ENCODE measurements at places on chromosomes 7 and 10. TPM values are rescaled to one million over a fixed set of nuclear protein-coding genes. Genes with fewer than 3 reads are reported as not detected.

GRCh38 chr7:150927956-150928344, 50.2 kb downstream of the KCNH2 start:
- no peak overlapping the region for H3K27ac ChIP-seq
- H3K4me3 ChIP-seq = no peak overlapping the region
- DNase-seq = no peak
- H3K27me3 ChIP-seq = no peaks in the 10 kb centered on the region
- no peaks in the 10 kb centered on the region for H3K36me3 ChIP-seq
- no peaks in the 10 kb centered on the region for H3K4me1 ChIP-seq

DNA sequence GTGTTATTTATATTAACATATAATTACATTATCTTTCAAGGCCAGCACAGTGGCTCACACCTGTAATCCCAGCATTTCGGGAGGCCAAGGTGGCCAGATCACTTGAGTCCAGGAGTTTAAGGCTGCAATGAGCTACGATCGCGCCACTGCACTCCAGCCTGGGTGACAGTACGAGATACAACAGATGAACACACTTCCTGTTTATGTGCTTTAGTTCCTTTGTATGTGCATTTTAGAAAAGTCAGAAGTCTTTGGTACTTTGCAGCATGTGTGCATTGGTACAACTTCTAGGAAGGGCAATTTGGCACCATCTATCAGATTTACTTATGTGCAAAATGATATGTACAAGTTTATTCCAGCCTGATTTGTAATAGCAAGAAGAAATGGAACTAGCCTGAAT, 13.3 kb downstream of the SLC35G1 start:
- H3K4me1 ChIP-seq = no peaks in the 10 kb centered on the region
- no peak for DNase-seq
- no peak overlapping the region for H3K4me3 ChIP-seq

- peaks cover 16% of the 10 kb centered on the region for H3K4me1 ChIP-seq
- H3K27me3 ChIP-seq = no peaks in the 10 kb centered on the region
- H3K36me3 ChIP-seq = peaks cover 14% of the 10 kb centered on the region
- H3K4me3 ChIP-seq = no peak overlapping the region
- no peak overlapping the region for H3K27ac ChIP-seq
Measured at GRCh38 chr10:24097751-24098207, 111.2 kb upstream of the KIAA1217 start.

DNA sequence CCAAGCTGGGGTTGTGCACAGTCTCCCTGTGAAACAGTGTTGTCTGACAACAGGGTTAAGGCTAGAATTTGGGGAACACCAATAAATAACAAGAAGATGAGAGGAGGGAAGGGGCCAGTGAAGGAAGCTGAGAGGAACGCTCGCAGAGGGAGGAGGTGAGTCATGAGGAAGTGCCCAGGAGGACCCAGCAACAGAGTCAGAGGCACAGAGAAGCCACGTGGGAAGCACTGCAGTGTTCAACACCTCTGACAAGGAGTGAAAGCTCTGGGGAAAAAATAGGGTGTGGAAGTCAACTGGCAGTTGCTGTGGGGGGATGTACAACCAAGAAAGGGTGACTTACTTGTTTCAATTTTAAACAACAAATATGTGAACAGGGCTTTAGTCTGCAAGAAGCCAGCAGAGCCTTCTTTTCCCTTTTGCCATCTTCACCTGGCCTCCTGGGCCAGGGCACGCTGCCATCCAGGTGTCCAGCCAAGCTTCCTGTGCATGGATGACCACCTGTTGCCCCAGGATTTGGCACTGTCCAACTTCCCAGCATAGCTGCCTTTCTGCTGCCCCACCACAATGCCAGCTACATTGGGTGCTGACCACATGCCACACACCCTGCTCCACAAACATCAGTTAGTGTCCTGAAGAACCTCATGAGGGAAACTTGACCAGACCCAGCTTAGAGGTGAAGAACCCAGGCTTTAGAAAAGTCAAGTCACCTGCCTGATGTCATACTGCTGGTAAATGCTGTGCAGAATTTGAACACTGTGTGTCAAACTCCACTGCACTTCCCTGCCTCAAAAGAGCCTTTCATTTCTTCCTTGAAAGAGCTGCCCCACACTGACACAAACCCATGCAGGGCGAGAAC, 69.6 kb downstream of the ATXN7L1 start:
- no peaks in the 10 kb centered on the region for H3K27me3 ChIP-seq
- peak overlapping the region; percentile 51 for H3K27ac ChIP-seq
- no peaks in the 10 kb centered on the region for H3K36me3 ChIP-seq
- DNase-seq = no peak
- no peak overlapping the region for H3K4me3 ChIP-seq

- no peak for DNase-seq
- H3K27ac ChIP-seq = no peak overlapping the region
- H3K4me3 ChIP-seq = no peak overlapping the region
- no peaks in the 10 kb centered on the region for H3K36me3 ChIP-seq
Measured at GRCh38 chr7:25091779-25092178, 33.3 kb downstream of the CYCS start.

GRCh38 chr7:92057375-92057774, 76.9 kb downstream of the CYP51A1 start:
- H3K27me3 ChIP-seq = no peaks in the 10 kb centered on the region
- H3K27ac ChIP-seq = no peak overlapping the region
- DNase-seq = no peak
- H3K36me3 ChIP-seq = 0 out of 2 replicates have a peak, but pooled peaks cover 2% of the 10 kb centered on the region
- no peak overlapping the region for H3K4me3 ChIP-seq

DNA sequence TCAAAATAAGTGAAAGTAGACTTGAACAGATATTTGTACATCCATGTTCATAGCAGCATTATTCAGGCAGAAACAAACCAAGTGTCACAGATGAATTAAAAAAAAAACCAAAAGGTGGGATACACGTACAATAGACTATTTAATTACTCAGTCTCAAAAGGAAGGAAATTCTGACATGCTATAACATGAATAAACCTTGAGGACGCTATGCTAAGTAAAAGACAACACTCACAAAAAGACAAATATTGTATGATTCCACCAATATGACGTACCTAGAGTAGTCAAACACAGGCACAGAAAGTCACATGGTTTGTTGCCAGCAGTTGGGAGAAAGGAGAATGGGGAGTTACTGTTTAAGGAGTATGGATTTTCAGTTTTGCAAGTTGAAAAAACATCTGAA, 18.0 kb upstream of the CFAP70 start:
- H3K27me3 ChIP-seq = no peaks in the 10 kb centered on the region
- H3K4me1 ChIP-seq = no peaks in the 10 kb centered on the region
- H3K27ac ChIP-seq = peak overlapping the region; percentile 66
- peaks cover 43% of the 10 kb centered on the region for H3K36me3 ChIP-seq
- no peak for DNase-seq

The PON1 gene
- 0.26 TPM for total RNA-seq

DNA sequence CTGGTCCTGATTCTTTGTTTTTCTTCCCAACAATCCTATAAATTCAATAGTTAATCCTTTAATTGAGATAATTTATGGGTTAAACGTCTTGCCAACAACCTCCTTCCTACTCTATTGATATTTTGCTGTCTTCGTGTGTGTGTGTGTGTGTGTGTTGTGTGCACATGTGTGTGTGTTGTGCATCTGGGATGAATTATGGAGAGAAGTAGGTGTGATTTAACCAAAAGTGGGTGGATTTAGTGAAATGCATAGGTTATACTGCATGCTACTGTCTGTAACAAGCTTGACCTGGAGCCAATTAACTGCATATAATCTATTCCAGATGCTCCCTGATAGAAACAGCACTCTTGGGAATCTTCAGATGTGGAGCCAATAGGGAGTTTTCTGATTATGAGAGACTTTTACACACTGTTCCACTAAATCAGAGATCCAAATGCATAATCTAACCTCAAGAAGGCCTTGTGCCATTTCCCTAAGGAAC, 61.2 kb downstream of the SEMA3D start:
- H3K27me3 ChIP-seq = no peaks in the 10 kb centered on the region
- DNase-seq = no peak
- no peak overlapping the region for H3K4me3 ChIP-seq
- H3K36me3 ChIP-seq = no peaks in the 10 kb centered on the region
- no peak overlapping the region for H3K27ac ChIP-seq

The COL13A1 gene
- 4.2 TPM for total RNA-seq

DNA sequence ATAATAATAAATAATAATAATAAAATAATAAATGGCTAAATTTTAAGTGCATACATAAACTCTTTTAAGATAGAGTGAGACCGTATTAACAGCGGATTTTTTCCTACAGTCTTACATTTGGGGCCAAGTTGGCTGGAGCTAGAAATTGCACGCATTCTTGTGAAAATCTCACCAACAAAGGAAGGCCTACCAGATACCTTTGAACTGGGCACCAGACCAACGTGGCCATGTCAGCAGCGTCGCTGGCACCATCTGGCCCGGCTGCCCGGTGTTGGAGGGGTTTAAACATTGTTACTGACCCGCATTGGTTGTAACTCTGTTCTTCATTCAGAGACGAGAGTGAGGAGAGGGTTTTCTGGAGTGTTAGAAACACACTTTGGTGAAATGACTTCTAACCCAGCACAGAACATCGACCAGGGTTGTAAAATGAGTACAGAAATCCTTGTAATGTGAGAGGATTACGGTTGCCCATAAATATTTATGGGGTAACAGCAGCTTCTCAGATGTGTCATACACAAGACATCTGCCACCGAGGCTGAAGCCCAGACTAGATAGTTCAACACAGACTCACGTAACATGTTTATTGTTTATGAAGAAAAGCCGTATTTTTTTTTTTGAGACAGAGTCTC, 34.6 kb upstream of the UNCX start:
- H3K4me1 ChIP-seq = no peaks in the 10 kb centered on the region
- no peaks in the 10 kb centered on the region for H3K36me3 ChIP-seq
- H3K27me3 ChIP-seq = no peaks in the 10 kb centered on the region
- no peak for DNase-seq
- H3K4me3 ChIP-seq = no peak overlapping the region

DNA sequence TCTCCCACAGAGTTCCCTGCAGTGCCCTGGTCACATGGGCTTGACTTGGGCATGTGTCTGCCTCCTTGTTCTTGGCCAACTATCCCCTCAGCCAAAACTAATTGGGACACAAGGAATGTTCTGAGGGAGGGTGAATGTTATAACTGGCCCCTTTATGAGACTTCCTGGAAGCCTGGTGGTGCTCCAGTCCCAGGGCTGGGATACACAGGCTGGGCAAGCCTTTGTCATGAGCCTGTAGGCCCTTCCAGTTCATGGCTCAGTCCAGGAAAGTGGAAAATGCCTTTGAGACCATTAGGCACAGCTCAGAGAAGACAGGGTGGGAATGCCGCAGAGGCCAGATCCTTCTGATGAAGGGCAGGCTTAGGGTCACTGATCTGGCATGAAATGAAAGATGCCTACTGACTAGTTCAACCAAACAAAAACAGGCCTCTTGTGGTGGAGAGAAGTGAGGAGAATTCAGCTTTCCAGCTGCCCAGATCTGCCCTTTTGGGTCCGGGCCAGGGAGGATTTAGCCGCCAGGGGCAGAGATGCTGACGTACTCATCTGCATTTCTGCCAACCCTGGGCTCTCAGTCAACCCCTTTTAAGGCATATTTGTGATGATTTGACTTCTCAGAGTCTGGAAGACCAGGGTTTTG, 961.5 kb downstream of the KCNMA1 start:
- H3K27me3 ChIP-seq = no peaks in the 10 kb centered on the region
- no peaks in the 10 kb centered on the region for H3K36me3 ChIP-seq
- no peak overlapping the region for H3K27ac ChIP-seq

DNA sequence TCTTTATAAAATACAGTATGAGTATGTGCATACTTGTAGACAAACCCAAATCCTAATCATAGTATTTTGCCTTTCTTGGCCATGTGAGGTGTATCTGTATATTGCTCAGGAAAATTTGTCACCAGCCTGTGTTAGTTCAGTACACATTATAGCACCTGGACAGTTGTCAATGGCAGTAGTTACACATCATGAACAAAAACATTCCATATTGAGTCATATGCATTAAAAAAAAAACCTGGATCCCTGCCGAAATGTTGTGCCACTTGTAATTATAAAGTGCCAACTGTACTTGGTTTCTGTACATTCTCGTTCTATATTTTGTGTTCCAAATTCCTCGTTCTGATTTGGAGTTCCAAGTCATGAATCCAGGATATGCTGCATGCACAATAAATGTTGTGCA, 410.4 kb downstream of the INHBA start:
- DNase-seq = no peak
- peaks cover 3% of the 10 kb centered on the region for H3K36me3 ChIP-seq
- H3K27ac ChIP-seq = no peak overlapping the region
- peaks cover 27% of the 10 kb centered on the region for H3K27me3 ChIP-seq
- peaks cover 8% of the 10 kb centered on the region for H3K4me1 ChIP-seq
- H3K4me3 ChIP-seq = no peak overlapping the region

GRCh38 chr7:22662036-22662435, 65.0 kb upstream of the IL6 start:
- no peak for DNase-seq
- H3K36me3 ChIP-seq = no peaks in the 10 kb centered on the region
- H3K27me3 ChIP-seq = no peaks in the 10 kb centered on the region
- peaks cover 37% of the 10 kb centered on the region for H3K4me1 ChIP-seq

The HTR5A gene
- total RNA-seq = not detected

The KLF14 gene
- total RNA-seq = not detected

DNA sequence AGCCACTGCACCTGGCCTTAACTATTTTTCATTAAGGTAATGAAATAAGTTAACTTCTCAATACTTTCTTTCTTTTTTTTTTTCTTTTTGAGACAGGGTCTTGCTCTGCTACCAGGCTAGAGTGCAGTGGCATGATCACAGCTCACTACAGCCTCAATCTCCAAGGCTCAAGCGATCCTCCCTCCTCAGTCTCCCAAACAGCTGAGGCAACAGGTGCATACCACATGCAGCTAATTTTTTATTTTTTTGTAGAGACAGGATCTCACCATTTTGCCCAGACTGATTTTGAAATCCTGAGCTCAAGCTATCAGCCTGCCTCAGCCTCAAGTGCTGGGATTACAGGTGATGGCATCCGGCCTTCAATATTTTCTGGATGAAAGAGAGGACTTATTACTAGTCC, 21.0 kb downstream of the KMT2C start:
- H3K36me3 ChIP-seq = peaks cover 4% of the 10 kb centered on the region
- no peaks in the 10 kb centered on the region for H3K27me3 ChIP-seq
- H3K4me3 ChIP-seq = no peak overlapping the region
- no peak for DNase-seq

DNA sequence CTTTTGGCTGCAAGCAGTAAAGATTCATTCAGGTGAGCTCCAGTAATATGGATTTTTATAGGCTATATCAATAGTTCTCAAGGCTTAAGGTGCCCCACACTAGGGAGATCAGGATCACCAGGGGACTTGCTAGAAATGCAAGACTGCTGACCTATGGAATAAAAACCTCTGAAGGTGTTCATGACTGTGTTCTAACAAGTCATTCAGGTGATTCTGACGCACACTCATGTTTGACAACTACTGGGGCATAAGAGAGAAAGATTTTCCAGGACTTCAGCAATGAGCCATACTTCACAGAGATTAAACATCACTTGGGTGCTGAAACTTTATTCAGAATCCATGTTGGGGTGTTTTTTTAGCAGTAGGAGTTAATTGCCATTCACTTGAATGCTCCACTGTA, 4.8 kb upstream of the TAS2R38 start:
- peaks cover 11% of the 10 kb centered on the region for H3K4me1 ChIP-seq
- H3K27ac ChIP-seq = no peak overlapping the region
- DNase-seq = no peak

DNA sequence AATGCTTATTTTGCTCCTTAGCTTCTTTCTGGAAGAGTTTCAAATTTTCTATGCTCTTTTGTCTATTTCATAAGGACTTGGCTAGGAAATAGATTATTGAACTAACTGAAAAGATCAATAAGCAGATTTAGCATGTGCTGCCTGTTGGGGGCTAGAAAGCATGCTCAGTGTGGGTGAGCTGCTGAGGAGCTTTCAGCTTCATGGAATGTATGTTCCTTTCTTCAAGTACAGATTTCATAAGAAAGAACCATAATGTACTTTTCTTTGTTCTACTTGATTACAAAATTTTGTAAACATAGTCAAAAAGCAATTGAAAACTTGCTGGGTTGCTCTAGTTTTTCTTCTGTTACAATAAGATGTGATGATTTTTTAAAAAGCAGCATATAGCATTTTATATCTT, 73.8 kb downstream of the TAF3 start:
- peaks cover 20% of the 10 kb centered on the region for H3K4me1 ChIP-seq
- H3K27ac ChIP-seq = no peak overlapping the region
- no peaks in the 10 kb centered on the region for H3K36me3 ChIP-seq
- DNase-seq = no peak

Data from WTC11 (cell line).